ENCODE measurements at places on chromosomes 3 and 15. TPM values are rescaled to one million over a fixed set of nuclear protein-coding genes. Genes with fewer than 3 reads are reported as not detected.

ACKR4 gene
- not detected for polyA plus RNA-seq

CLDN1 gene
- not detected for polyA plus RNA-seq

VWA5B2 gene
- not detected for polyA plus RNA-seq

STAB1 gene
- polyA plus RNA-seq, result not detected

CX3CR1 gene
- polyA plus RNA-seq, result 1.1 TPM

ACP3 gene
- polyA plus RNA-seq, result not detected
